ENCODE measurements at places on chromosomes 5 and 9. TPM values are rescaled to one million over a fixed set of nuclear protein-coding genes. Genes with fewer than 3 reads are reported as not detected.

Gene SCGB3A2
- not detected for polyA plus RNA-seq

Gene SMU1
- 15.3 TPM for polyA plus RNA-seq

DNA sequence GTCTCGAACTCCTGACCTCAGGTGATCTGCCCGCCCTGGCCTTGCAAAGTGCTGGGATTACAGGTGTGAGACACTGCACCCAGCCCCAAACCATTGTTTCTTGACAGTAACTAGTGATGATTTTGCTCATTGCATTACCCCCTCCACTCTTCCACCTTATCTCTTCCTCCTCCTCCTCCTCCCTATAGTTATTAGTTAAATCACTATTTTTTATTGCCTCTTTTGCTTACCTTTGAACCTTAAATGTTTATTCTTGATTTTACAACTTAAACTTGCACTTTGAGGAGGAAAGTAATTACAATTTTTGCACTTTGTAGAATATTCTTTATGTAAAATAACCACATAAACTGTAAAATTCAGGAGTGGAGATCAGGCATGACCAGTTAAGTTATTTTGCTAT, 35.7 kb downstream of the RASGRF2 start:
- DNase-seq, result no peak
- H3K36me3 ChIP-seq, result no peaks in the 10 kb centered on the region
- H3K4me3 ChIP-seq, result no peak overlapping the region
- peaks cover under 1% of the 10 kb centered on the region for H3K4me1 ChIP-seq
- no peak overlapping the region for H3K27ac ChIP-seq
- peaks cover 3% of the 10 kb centered on the region for H3K27me3 ChIP-seq

DNA sequence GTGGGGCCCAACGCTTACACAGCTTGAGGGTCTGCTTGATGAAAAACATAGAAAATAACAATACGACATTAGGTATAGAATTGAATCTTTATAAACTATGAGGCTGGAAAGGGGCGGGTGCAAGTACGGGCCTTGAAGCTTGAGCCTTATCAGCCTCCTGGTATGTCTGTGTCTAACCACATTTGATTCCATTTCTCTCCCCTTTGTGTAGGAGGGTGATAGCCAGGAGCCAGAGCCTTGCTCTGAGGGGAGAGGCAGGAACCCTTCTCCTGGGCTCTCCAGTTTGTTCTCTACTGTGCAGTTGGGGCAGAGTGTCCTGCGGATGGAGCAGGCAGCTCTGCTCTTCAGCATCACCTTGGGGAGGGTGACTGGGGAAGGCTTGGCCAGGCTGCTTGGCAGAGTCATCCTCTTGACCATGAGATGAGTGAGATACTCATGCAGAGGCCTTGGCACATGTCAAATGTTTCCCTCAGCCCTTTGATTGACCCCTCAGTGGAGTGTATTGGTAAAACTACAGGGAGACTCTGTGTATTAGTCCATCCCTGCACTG, 153.5 kb downstream of the SEMA6A start:
- no peak overlapping the region for H3K27ac ChIP-seq
- H3K4me1 ChIP-seq, result peaks cover 2% of the 10 kb centered on the region
- no peak overlapping the region for H3K4me3 ChIP-seq
- H3K27me3 ChIP-seq, result no peaks in the 10 kb centered on the region
- H3K36me3 ChIP-seq, result no peaks in the 10 kb centered on the region
- no peak for DNase-seq

DNA sequence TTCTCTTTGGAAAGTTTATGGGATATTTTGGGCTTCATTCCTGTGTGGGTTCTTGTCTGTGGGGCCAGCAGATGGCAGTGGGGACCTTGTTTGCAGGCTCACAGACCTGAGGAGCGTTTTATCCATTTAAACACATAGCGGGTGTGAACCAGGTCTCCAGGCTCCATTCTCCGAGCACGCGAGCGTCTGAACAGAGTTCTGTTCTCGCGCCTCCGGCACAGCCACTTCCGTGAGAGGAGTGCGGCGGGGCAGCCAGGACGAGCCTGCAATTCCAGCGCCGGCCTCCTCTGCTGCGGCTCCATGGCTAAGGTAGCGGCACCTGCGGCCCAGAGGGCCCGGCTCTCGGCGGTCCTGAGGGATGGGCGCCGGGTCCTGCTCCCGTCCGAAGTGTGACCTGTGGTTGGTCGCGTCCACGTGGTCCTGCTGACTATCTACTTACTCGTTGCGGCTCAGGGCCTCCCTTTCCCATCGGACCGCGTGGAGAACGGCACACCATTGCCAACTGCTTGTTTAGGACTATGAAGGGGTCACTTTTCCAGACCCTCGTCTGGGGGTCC, 7.3 kb downstream of the NRARP start:
- DNase-seq, result no peak
- H3K4me1 ChIP-seq, result peaks cover 3% of the 10 kb centered on the region

Gene C9
- 0.04 TPM for polyA plus RNA-seq

Gene RNF183
- not detected for polyA plus RNA-seq

DNA sequence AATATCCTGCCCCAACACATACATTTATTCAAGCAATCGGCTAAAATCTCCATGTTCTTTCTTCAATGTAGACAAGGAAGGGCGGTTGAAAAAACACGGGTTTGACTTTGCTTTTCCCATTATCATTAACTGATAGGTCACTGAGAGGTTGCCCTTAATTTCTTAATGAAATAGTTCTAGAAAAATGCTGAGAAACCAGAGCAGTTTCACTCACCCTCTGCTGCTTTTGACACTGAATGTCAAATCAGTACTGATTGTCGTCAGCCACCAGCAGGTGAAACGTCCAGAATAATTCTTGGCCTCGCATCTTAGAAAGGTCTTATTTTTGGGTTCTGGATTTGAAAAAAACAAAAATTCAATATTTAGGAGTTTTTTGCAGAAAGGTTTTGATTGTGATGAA, 8.1 kb downstream of the IL12B start:
- no peaks in the 10 kb centered on the region for H3K4me1 ChIP-seq
- DNase-seq, result no peak
- no peak overlapping the region for H3K27ac ChIP-seq
- no peak overlapping the region for H3K4me3 ChIP-seq
- no peaks in the 10 kb centered on the region for H3K36me3 ChIP-seq
- H3K27me3 ChIP-seq, result no peaks in the 10 kb centered on the region

DNA sequence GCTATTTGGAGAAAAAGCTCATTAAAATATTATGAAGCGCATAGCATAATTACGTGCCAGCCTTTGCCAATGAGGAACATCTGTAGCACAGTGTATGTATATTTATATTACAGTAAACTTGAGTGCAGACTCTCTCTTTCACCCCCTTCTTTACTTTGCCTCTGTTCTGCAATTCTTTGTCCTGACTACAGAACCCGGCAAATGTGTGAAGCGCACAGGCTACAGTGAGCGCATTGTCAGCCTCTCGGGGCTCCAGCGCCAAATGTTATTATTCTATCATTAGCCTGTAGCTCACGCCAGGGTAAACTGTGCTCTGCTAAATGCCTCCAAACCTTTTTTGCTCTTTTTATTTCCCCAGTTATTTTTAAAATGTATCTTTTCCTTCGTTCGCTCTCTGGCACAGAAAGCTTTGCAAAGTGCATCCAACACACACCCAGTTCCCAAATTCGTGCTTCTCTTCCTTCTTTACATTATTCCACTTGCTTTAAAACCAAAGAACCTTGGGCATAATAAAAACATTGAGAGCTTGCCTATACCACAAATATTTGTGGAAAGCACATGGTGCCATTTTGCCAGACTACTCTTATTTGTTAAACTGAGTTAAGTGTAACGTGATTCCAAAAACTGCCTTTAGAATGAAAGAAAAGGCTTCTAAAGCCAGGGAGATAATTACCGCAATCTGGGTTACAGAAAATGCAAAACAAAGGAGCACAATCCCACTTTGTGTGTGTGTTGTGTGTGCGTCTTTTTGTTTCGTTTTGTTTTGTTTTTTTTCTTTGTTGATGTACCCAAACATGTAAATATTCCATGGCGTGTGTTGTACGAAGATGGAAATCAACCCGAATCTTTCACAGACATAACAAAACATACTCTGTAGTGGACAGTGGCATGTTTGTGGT, 164.1 kb upstream of the MPDZ start:
- H3K27me3 ChIP-seq, result no peaks in the 10 kb centered on the region
- no peaks in the 10 kb centered on the region for H3K36me3 ChIP-seq
- H3K27ac ChIP-seq, result no peak overlapping the region
- no peak overlapping the region for H3K4me3 ChIP-seq
- no peak for DNase-seq

GRCh38 chr5:67193439-67193807, 3.2 kb downstream of the CD180 start:
- no peaks in the 10 kb centered on the region for H3K36me3 ChIP-seq
- no peaks in the 10 kb centered on the region for H3K27me3 ChIP-seq
- no peak for DNase-seq
- no peaks in the 10 kb centered on the region for H3K4me1 ChIP-seq
- no peak overlapping the region for H3K27ac ChIP-seq

All from keratinocyte (primary cell).